ENCODE measurements at places on chromosomes 6 and 20.

DNA sequence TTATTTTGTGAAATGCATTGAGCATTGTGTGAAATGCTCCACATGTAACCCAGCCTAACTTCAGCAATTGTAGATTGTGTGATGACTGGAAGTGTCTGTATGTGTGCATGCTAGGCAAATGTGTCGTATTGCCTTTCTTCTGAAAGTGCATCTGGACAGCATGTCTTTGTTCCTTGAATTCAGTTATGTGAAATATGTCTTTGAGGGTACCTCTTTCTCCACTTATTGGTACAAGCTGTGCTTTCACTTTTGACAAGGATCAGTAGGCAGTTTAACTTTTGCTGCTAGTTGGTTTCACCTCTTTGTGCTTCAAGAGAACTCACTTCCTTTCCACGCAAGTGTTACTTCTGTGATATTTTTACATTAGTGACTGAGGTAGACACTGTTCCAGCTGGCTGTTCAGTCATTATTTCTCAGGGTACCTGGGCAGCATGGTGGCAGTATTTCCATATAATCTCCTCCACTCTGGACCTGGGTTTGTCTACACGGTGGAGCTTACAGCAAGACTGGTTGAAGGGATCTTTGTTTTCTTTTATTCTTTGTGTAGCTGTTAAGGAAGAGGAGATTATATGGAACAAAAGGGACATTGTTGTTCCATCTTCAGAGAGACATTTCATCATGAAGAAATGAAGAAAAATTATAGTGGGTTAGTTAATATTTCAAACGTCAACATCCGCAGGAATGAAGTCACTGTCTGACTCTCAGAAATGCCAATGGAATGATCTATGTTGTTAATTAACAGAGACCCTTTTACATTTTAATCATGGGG lies 175.4 kb downstream of the UTRN start:
- DNase-seq: no peak

DNA sequence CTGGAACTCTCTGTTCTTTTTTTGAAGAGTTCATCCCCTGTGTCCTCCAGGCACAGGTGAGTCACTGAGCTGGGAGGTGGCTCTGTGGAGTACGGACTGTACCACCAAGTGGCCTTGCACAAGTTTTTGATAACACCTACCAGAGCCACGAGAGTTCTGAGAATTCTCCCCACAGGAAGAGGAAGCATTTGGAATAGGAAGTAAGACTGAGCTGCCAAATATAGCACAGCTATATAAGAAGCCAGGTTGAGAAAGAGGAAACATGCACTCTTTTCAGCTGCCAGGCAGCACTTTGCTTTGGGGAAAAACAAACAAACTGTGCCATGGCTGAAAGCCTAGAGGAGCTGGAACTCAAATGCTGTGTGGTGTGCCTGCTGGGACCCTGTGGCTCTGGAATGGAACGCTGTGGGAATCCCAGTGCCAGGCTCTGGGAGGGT lies 70.8 kb upstream of the RIPOR2 start:
- DNase-seq: peak; percentile 28

DNA sequence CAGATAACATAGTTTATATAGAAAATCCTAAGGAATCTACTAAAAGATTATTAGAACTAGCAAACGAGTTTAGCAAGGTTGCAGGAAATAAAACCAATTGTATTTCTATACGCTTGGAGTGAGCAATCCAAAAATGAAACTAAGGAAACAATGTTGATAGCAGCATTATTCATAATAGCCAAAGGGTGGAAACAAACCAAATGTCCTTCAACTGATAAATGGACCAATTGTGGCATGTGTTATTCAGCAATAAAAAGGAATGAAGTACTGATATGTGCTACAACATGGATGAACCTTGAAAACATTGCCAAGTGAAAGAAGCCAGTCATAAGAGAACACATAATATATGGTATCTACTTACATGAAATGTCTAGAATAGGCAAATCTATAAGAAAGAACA lies 101.0 kb upstream of the VSTM2L start:
- no peak for DNase-seq

GRCh38 chr6:90083891-90084290 lies 189.6 kb downstream of the GJA10 start:
- peak; percentile 60 for DNase-seq

DNA sequence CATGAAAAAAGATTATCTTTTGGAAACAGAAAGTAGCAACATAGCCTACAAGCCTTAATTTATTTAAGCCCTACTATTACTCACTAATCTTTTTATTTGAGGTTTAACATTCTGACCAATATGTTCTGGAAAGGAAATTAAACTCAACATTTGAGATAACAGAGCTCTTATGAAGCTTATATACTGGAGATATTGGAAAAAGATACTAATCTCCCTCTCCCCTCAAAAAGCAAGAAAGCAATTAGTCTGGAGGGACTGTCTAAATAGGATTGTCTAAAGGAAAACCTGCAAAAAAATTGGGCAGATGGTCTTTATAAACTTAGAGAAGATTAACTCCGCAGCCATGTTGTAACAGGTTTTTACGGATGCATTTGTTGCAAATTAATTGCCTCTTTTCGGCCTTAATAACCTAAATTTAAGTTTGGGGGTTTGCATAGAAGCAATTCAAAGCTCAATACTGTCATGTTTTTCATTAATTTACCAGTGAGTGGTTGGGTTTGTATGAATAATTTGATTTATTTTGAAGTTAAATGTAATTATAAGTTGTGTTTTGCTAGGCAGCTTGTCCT lies 79.1 kb downstream of the SHLD1 start:
- no peak for DNase-seq

DNA sequence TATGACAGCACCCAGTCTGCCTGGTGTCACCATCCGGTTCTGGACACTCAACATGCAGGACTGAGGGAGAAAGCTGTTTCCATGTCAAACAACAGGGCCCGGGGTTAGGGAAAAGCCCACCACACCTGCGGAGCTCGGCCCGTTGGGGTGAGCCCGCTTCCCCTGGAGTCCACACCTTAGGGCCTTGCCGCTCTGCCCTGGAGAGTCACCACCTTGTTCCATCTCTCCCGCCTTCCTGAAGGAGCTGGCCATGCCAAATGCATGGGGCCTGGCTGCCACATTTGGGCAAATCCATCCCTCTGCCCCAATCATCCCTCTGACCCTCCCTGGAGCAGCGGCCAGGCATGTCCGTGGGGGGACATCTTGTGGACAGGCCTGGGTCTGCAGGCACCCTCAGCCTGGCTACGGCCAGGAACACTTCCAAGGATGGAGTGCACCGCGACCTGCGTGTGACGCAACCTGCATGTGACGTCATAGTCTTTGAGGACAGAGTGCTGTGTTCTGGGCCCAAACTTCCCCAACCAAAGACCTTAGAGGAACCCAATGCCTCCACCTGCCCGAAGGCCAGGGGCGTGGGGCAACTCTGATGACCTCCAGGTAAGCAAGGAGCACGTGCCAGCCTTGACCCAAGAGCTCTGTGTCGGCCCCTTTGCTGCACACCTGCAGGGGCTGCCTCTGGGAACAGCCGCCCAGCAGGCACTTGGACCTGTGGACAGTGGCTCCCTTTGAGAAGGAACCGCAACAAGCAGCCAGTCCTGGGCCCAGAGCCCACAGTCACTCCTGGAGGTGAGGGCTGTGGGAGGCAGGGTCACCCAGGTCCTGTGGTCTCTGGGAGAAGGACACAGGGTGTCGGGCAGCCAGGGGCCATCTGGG lies 1.7 kb downstream of the CABLES2 start:
- no peak for DNase-seq

GRCh38 chr6:39319621-39320362 lies 2.7 kb downstream of the KCNK16 start:
- no peak for DNase-seq

- DNase-seq: no peak
Measured at GRCh38 chr6:13327691-13328075, 654 bp downstream of the TBC1D7 start.

GRCh38 chr6:9083108-9083507 lies 647.8 kb upstream of the SLC35B3 start:
- DNase-seq: no peak

GRCh38 chr6:97703661-97704060 lies 420.6 kb upstream of the MMS22L start:
- no peak for DNase-seq

- no peak for DNase-seq
Measured at GRCh38 chr6:79608334-79609224, 22.6 kb upstream of the SH3BGRL2 start.

DNA sequence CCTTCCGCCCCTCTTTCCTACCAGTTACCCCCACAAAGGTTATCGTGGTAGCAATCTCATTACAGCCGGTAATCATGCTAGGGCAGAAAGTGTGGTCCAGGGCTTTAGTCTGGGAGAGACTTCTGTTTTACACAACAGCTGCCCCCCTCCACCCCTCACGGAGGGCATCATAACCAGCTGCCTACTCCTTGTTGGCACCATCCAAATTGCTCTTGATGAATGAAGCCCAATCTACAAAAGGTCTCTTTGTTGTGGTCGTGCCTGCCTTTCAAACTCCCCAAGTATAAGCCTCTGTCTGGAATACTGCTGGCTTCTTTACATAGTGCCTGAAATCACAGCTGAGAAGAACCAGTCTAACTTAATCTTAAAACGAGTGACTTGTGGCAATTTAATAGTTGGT lies 157.9 kb downstream of the INSM1 start:
- DNase-seq: no peak

DNA sequence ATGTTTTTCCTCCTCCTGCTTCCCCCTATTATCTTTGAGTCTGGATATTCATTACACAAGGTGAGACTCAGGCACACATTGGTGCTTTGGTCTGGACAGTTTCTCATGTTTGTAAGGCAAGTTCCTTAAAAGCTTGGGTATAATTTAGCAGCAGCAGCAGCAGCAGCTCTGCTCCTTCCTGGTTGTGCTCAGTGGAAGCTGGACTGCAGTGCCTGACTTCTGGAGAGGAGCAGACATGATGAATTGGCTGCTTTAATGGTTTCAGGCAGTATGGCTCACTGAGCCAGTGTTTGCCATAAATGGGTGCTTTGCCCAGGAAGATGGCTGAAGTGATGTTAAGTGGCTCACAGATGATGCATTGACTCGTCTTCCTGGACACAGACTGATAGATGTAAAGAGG lies 32.4 kb downstream of the SLC9A8 start:
- DNase-seq: no peak

- no peak for DNase-seq
Measured at GRCh38 chr6:82909551-82909950, 156.1 kb downstream of the UBE3D start.
